Pulmonary artery endothelial cell (primary cell): ENCODE measurements at places on chromosomes 7 and 10.

DNA sequence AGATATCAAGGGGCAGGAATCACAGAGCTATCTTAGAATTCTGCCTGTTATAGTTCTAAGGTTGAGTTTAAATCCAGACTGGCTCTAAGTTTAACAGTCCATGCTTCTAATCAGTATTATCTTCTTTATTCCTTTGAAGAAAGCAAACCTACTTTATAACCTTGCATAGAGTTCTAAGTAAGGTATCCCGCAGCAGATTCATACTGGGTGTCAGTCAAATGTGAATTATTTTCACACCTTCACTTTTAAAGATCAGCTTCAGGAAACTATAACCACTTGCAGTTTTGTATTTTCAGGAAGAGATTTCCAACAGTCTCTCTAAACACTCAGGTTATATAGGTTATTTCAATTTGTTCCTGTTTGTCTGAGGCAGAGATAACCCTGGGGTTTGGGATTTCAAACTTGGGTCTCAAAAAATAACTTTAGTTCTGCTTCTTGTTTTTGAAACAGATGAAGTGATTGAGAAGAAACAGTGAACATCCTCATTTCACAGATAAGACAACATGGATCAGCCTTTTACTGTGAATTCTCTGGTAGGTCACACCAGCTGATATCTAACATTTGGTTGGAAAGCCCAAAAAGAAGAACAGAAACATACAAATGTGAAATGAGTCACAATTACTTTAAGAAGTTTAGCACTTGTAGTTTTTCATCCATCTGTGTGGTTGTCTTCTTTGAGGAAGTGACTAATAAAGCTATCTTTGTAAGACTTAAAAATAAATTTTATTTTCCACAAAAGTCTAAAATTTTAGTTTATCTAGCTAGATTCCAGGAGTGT, 21.4 kb downstream of the STAMBPL1 start:
- DNase-seq = no peak

GRCh38 chr10:49310901-49311554, 12.1 kb downstream of the C10orf71 start:
- no peak for DNase-seq

DNA sequence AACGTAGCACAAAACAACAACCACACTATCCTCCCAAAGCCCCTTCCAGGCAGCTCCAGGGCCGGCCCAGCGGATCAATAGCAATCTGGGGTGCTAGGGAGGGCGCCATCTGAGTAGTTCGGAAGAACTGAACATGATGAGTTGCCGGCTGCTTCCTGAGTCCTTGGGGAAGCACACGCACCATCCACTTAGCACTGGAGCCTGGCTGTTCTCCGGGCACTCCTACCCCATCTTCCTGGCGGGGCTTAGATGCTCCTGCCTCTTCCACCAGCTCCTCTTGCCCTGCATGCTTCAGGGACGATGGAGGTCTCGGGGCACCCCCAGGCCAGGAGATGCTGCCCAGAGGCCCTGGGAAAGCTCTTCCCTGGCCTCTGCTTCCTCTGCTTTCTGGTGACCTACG, at the start of gene KCNK18:
KCNK18 (plus strand) TSS at position 301 of the 400 bp plus-strand sequence; CDS start at position 301, 0 bp downstream.
- no peak for DNase-seq

DNA sequence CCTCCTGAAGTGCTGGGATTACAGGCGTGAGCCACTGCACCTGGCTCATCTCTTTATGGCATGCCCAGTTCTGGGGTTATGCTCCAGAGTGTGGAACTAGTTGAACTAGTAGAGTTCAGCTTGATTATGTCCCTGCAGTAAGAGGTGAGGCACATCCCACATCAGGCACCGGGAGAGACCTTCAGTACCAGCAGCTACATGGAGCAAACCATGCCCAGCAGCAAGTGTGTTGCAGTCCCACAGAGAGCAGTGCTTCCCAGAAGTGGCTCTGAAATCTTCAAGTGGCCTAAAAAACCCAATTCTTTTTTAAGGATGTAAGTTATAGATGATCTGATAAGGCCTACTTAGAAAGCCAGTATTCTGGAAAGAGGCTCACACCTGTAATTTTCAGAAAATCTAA, 331.9 kb upstream of the PRKCQ start:
- DNase-seq = no peak

DNA sequence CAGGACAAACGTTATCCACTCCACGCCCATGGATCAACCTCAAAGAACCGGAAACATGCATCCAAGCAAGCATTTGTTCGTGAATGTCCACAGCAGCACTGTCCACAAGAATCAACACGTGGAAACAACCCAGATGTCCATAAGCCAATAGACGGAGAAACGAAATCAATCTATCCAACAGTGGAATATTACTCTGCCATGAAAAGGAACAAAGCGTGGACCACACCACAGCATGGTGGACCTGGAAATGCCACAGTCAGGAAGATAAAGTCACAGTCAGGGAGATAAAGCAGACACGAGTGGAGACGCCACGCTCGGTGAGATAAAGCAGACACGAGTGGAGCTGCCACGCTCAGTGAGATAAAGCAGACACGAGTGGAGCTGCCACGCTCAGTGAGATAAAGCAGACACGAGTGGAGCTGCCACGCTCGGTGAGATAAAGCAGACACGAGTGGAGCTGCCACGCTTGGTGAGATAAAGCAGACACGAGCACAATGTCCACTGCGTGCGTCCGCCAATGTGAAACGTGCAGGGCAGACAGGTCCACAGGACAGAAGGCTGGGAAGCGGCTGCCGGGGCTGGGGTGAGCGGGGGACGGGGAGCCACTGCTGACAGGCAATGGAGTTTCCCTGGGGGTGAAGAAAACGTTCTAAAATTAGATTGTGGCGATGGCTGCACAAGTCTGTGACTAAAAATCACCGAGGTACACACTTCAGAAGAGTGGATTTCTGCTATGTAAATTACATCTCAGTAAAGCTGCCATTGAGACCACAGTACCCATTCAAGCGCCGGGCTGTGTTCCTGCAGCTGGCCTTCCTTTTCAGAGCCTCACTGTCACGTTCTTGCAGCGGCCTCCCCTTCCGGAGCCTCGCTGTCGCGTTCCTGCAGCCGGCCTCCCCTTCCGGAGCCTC, 10.6 kb downstream of the GPER1 start:
- DNase-seq = no peak

DNA sequence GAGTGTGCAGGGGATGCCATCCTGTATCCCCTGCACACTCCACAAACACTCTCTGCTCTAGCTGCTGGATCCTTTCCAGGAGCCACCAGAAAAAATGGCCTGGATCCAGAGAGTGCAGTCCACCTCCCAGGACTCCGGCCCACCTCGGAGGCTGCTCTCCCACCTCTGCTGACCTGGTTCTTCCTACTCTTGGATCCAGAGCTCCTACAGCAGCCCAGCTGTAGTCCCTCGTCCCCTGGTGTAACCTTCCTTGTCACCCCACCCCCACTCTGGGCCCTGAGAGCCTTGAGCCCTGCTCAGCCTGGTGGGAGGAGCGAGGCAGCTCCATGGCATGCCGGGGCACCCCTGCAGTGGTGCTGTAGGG, 54.4 kb downstream of the GOLGA7B start:
- no peak for DNase-seq

- no peak for DNase-seq
Measured at GRCh38 chr7:125195156-125195555, 265.5 kb upstream of the POT1 start.

DNA sequence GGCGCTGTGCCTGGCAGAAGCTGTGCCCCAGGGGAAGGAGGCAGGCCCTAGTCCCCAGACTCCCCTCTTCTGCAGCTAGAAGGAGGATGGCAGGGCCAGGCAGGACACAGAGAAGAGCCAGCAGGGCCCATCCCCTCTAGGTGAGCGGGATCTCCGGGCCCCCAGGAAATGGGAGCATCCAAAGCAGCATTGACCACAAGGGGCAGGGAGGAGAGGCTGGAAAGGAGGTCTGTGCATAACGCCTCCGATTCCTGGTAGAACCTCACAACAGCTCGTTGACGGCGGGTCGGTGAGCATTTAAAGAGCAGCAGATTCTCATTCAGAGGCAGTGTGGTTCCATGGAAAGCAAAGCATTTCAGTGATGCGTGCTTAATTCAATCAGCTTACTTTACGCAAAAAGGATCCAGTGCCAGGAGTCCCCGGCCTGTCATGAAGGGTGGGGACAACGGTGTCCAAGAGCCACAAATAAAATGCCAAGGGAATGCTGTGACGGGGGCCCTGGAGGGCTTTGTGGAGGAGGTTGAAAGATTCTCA, 41.0 kb downstream of the CLRN3 start:
- DNase-seq = no peak

DNA sequence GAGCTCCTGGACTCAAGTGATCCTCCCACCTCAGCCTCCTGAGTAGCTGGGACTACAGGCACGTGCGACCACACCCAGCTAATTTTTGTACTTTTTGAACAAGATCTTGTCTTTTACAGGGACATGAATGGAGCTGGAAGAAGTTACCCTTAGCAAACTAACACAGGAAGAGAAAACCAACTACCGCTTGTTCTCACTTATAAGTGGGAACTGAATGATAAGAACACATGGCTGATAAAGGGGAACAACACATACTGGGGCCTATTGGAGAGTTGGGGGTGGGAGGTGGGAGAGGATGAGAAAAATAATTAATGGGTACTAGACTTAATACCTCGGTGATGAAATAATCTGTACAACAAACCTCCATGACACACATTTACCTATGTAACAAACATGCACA, 70.9 kb upstream of the INHBA start:
- no peak for DNase-seq

DNA sequence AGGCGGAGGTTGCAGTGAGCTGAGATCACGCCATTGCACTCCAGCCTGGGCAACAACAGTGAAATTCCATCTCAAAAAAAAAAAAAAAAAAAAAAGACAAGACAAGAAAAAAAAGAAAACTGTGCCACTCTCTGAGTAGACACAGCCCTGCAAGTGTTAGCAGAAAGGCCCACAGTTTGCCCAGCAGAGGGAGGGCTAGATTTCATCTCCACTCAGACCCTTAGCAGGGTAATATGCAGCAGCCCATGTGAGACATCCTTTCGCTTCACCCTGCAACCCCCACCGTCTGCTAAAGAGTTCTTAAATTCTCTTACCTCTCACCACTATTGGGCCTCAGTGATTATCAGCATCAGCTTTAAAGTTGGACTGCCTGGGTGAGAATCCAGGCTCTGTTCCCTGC, 38.2 kb downstream of the CTNNA3 start:
- no peak for DNase-seq
